ENCODE measurements at places on chromosomes 5 and 9.

- no peak for DNase-seq
Observed at GRCh38 chr5:11564706-11565105, 339.5 kb downstream of the CTNND2 start.

GRCh38 chr5:1704676-1705075 lies 95.0 kb downstream of the MRPL36 start:
- DNase-seq, result no peak

DNA sequence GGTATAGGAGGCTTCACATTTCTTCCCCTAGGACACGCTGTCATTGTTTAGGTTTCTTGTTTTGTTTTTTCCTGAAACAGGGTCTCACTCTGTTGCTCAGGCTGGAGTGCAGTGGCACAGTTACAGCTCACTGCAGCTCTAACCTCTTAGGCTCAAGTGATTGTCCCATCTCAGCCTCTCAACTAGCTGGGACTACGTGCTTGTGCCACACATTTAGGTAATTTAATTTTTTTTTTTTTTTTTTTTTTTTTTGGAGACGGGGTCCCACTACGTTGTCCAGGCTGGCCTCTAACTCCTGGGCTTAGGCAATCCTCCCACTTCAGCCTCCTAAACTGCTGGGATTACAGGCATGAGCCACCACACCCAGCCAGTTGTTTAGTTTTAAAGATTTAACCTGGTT lies 66.2 kb downstream of the EXOSC2 start:
- DNase-seq, result no peak

DNA sequence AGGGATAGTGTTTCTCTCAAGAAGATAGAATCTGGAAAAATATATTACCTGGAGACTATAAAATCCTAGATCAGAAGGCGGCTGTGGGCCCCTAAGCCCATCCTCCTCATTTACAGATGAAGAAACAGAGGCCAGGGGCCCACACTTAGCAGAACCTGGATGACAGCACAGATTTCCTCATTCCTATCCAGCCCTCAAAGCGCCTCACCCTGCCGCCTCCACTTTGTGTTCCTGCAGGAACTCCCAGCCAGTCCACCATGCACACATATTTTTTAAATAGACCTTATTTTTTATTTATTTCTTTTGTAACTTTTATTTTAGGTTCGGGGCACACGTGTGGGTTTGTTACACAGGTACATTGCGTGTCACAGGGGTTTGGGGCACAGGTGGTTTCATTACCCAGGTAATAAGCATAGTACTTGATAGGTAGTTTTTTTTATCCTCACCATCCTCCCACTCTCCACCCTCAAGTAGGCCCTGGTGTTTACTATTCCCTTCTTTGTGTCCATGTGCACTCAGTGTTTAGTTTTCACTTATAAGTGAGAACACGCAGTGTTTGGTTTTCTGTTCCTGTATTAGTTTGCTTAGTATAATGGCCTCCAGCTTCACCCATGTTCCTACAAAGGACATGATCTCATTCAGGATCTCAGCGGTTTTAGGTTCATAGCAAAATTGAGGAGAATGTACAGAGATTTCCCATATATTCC lies 85.5 kb upstream of the MAP1B start:
- no peak for DNase-seq

- DNase-seq, result no peak
Observed at GRCh38 chr9:77953590-77953989, 78.0 kb downstream of the GNAQ start.

DNA sequence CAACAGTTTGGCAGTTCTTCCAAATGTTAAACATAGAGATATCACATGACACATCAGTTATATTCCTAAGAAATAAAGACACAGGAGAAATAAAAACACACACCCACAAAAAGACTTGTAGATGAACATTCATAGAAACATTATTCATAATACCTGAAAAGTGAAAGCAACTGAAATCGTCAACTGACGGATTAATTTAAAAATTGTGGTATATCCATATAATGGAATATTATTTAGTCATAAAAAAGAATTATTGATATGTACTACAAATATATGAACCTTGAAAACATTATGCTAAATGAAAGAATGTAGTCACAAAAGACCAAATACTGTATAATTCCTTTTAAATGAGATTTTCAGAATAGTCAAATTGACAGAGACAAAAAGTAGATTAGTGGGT lies 330.2 kb upstream of the CD180 start:
- no peak for DNase-seq

DNA sequence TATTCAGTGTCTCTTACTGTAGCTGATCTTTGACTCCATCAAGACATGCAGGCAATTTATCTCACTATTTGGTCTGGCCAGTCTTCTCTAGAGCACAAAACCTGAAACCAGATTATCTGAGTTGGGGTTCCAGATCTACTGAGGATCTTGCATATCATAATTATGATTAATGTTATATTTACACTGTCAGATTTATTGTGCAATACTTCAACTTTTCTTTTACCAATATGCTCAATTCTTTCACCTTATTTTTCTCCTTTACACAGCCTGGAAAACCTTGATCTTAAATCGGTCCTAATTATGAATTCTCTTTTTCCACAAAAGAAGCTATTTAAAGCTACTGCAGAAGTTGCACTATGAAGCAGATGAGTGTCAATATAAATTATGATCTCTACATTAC lies 140.1 kb downstream of the ST8SIA4 start:
- no peak for DNase-seq

Data from suppressor macrophage treated with lipopolysaccharide for 1 hour (primary cell).